ENCODE measurements at places on chromosomes 1 and 21.

DNA sequence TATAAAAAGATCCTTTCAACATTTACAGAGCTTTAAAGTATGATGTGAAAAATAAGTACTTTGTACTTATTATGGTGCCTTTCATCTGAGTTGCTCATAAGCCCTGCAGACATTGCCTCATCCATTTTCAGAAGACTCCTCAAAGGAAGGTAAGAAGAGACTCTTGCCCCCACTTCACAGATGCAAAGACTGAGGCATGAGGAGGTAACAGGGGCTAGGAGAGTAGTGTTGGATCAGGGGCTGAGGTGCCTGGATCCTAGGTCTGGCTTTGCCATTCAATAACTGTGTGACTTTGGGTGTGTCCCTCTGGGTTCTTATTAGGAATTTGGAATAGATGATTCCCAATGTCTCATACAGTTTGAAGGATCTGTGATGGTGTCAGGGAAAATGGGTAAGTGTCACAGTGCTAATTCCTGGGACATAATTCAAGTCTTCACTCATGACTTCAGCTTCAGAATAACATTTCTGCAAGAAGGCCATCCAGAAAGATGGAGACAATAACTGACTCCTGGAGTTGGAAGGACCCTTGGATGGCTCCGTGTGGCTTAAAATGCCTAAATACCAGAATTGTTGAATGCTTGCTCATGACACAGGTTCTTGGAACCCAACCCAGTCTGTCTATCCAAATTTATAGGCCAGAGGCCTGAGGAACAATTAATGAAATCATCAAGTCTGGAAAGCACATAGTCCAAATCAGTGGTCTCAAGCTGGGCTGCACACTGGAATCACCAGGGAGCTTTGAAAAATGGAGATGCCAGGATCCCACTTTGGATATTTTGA is 93.1 kb upstream of the RUNX1 start:
- no peak for DNase-seq

GRCh38 chr1:23188434-23188884 is 19.8 kb upstream of the LUZP1 start:
- no peak for DNase-seq

GRCh38 chr1:152001631-152002584 is 8.2 kb upstream of the S100A10 start:
- DNase-seq: peak; percentile 84

DNA sequence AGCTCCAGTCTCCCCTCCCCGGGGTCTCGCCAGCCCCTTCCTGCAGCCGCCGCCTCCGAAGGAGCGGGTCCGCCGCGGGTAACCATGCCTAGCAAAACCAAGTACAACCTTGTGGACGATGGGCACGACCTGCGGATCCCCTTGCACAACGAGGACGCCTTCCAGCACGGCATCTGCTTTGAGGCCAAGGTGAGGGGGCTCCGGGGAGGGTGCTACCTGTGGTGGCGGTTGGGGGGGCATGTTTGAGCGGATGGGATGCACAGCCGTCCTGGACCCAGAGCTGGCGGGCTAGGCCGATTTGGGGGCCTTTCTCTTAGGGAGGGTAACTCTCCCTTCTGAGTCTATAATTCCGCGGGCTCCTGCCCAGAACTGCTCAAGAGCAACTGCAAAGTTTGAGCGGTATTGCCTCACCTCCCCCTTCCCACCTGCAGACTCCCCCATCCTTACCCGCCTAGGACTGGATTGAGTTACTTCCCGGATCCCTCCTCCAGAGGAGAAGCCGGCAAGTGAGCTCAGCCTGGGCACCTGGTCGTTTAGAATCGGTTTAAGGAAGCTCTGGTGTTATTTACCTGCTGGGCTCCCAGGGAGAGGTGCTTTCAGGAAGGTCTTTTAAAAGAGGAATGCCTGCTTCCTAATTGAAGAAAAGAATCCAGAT is 730 bp downstream of the NOS1AP start:
- DNase-seq: no peak

DNA sequence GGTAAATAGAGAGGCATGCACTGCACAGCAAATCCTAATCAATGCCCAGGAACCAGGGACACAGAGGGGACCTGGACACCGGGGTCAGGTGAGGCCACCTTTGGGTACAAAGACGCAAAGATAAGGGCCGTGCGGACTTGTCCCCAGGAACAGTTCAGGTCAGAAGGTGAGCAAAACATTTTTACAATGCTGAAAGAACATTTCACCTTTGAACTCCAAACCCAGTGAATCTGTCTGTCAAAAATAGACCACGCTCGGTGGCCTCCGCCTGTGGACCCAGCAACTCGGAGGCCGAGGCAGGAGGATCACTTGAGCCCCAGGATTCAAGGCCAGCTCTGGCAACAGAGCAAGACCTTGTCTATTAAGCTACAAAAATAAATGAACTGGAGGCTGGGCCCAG is 15.2 kb downstream of the TNFRSF14 start:
- DNase-seq: no peak

- no peak for DNase-seq
Observed at GRCh38 chr1:212613440-212614335, 5.1 kb downstream of the ATF3 start.

- DNase-seq: peak; percentile 18
Observed at GRCh38 chr1:23905461-23906025, 7.6 kb downstream of the CNR2 start.

- DNase-seq: no peak
Observed at GRCh38 chr1:30198795-30199403, 524.5 kb downstream of the MATN1 start.

DNA sequence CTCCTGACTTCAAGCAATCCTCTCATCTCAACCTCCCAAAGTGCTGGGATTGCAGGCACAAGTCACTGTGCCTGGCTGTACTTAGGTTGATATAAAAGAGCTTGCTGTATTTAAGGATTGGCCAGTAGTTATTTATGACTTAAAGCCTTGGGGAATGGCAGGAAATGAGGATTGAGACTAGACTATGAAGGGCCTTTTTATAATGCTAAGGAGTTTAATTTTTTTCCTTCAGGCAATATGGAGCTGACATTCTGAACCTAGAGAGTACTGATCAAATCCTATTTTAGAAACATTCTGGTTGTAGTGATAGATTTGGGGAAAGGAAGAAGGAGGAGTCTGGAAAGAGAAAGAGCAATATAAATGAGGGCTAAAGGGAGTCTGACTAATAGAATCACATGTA is 44.7 kb downstream of the MSH4 start:
- no peak for DNase-seq

- DNase-seq: peak; percentile 63
Observed at GRCh38 chr1:204584699-204585372, 68.6 kb downstream of the MDM4 start.

Data from BE2C (cell line).